RPMI8226 (cell line): ENCODE measurements at places on chromosomes 6 and 20.

- DNase-seq, result no peak
These were observed 141.6 kb downstream of the FOXO3 start for GRCh38 chr6:108702106-108702851.

DNA sequence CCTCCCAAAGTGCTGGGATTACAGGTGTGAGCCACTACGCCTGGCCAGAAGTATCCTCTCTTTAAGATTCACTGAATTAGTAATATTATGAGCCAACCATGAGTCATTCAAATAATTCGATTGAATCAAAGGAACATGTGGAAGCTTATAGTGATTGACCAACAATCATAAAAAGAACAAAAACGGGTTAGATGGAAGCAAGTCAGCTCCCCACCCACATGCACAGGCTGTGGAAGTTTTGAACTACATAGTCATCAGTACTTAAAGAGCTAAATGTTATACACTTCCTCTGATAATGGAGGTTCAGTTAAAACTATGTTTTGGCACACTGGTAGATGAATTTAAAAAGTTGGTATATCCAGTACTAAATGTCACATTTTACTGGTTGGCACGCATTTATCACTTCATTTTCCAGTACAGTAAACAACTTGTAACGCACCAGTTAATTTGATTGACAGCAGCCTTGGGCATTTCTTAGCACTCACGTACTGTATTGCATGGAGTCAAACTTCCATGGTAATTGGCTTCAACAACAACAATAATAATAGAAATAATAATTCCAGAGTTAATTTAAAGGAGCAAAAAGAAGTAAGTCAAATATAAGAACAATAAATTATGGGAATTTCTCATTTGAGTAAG is 1107.3 kb upstream of the MAP3K7 start:
- no peak for DNase-seq

- no peak for DNase-seq
These were observed 51.8 kb downstream of the NKAIN2 start for GRCh38 chr6:123855506-123855905.

- DNase-seq, result no peak
These were observed 14.9 kb upstream of the HLA-DRA start for GRCh38 chr6:32424589-32425300.

- DNase-seq, result no peak
These were observed 50.0 kb upstream of the DTNBP1 start for GRCh38 chr6:15712797-15713196.
